ENCODE measurements at places on chromosomes 6 and 20. TPM values are rescaled to one million over a fixed set of nuclear protein-coding genes. Genes with fewer than 3 reads are reported as not detected.

The HLA-G gene
- 91.3 TPM for total RNA-seq

- no peak for DNase-seq
Measured at GRCh38 chr6:111441678-111442243, 41.3 kb downstream of the REV3L start.

- DNase-seq, result no peak
Measured at GRCh38 chr20:36340593-36340990, 34.5 kb downstream of the DLGAP4 start.

DNA sequence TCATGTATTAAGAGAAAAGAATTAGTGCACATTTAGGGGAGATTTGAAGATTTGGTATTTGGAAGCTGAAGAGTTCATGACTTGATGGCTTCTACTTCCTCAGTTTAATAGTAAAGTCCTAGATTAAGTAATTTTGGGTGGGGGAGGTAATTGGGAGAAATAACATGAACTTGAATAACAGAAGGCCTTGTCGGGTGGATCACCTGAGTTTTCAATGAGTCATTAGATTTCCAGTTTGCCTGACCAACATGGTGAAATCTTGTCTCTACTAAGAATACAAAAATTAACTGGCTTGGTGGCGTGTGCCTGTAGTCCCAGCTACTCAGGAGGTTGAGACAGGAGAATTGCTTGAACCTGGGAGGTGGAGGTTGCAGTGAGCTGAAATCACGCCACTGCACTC, 181.0 kb downstream of the GJA1 start:
- no peak for DNase-seq

DNA sequence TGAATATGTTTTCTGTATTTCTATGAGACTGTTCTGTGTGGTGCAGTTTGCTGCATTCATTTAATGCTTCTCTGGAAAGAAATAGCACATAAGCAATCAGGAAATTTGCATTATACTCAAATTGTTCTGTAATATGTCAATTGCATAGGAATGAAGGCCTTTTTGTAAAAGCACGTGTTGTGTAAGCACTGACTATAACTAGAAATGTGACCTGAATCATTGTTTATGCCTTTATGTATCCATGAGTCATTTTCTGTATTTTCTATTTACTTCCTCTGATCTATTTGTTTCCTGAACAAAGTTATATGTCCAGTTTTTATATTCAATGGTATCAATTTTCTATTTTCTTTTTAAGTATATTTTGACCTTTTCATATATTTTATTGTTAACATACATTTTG, 1455.3 kb downstream of the GRIK2 start:
- no peak for DNase-seq

GRCh38 chr6:104630955-104631354, 228.8 kb downstream of the HACE1 start:
- DNase-seq, result no peak

DNA sequence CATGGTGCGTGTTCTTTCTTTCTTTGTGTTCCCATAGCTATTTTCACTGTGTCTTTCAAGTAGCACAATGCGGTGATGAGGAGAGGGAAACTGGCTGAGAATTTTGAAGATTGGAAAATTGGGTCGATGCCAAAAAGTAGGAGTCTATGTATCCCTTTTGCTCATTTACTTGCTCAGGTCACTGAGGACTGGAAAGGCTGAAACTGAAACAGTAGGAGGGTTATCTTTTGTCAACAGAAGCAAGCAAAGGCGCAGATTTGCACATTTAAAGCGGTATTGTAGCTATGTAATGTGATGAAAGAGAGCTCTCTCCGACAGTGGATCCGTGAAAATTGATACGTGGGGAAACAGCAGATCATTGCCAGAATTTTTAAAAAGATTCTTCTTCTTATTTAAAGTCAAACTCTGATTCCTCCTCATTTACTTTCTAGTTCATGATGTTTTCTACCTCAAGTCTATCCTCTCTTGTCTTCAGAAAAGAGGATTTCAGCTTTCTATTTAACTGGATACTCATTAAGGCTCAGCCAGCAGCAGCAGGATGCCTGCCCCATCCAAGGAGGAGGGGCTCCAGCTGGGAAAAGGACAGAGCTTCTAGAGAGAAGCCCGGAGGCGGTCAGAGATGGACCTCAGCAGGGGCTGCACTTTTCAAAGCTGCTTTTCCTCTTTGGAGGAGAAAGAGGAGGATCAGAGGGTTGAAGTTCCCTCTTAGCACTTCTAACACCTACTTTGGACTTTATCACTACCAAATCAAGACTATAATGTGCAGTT, 15.9 kb upstream of the FYN start:
- DNase-seq, result no peak

DNA sequence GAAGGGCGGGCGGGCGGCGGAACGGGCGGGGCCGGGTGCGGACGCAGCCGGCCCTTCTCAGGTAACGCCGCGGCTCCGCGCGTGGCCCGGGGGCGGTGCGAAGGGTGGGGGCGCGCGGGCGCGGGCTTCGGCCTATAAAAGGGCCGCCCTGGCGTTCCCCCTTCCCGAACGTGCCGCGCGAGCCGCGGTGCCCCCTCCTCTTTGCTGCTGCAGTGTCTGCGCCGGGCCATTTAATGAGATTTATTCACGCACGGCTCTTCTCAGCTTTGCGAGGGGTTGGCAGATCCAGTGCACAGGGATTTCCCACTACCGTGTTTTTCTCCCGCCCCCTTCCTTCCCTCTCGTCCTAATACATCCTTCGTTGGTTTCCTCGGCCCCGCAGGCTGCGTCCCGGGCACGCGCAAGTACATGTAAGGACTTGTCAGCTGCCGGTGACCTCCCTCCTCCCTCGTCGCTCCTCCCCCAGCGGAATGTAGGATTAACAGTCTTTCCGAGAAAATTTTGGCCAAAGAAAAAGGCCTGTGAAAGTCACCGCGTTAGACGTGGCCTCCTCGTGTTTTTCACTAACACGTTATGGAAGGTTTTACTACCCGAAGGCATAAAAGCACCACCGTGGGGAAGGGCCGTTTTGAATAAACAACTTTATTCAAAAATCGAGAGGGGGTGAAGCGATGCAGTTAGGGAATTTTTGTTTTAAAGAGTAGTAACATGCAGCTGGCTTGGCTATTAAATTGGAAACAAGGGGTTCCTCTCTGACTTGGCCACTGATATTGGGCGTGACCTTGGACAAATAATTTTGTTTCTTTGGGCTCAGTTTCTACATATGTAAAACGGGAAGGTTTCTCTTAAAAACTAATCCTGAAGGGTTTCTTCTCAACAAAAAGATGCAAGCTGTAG, 966 bp upstream of the REV3L start:
- DNase-seq, result peak; percentile 93

Measured in colonic mucosa (tissue), 4 donors.